ENCODE measurements at places on chromosomes 1 and 21. TPM values are rescaled to one million over a fixed set of nuclear protein-coding genes. Genes with fewer than 3 reads are reported as not detected.

Gene LPAR3
- polyA plus RNA-seq = not detected

Gene SPRR2E
- not detected for polyA plus RNA-seq

Gene IFI44
- 1.3 TPM for polyA plus RNA-seq

Gene SYNC
- 60.5 TPM for polyA plus RNA-seq

Gene DRAM2
- 66.8 TPM for polyA plus RNA-seq

GRCh38 chr1:21673277-21673780 lies 4.2 kb upstream of the RAP1GAP start:
- peak; percentile 71 for DNase-seq

DNA sequence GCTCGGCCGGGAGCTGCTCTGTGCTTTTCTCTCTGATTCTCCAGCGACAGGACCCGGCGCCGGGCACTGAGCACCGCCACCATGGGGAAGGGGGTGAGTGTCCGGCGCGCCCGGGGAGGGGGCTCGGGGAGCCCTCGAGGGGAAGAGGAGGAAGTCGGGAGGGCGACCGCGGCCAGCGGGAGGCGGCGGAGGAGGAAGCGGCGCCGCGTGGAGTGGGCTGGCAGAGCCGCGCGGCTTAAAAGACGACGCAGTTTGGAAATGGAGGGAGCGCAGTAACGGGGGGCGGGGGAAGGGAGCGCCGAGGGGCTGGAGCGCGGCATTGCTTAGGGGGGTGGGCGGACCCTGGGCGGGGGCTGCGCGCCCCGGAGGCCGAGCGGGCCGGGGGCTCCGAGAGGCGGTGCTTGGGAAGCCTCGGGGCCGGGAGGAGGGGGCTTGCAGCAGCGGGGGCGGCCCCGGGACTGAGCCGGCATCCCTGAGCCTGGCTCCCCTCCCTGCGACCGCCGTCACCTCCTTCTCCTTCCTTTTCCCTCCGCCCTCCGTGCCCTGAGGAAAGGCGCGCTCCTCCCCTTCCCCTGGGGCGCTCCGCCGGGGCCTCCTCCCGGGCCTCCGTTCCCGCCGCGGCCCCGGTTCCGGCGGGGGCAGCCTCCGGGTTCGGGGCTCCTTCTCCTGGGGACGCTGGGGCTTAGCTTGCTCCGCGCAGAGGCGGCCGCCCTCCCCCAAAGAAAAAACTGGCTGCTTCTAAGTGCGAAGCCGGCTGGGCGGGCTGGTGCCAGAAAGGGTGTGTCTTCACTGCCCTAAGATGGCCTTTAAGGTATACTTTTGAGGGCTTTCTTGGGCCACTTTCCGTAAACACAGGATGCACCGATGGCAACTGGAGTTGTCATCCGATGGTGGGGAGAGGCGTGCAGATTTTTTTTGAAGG lies 648 bp downstream of the ATP1A1 start:
- peak; percentile 81 for DNase-seq

DNA sequence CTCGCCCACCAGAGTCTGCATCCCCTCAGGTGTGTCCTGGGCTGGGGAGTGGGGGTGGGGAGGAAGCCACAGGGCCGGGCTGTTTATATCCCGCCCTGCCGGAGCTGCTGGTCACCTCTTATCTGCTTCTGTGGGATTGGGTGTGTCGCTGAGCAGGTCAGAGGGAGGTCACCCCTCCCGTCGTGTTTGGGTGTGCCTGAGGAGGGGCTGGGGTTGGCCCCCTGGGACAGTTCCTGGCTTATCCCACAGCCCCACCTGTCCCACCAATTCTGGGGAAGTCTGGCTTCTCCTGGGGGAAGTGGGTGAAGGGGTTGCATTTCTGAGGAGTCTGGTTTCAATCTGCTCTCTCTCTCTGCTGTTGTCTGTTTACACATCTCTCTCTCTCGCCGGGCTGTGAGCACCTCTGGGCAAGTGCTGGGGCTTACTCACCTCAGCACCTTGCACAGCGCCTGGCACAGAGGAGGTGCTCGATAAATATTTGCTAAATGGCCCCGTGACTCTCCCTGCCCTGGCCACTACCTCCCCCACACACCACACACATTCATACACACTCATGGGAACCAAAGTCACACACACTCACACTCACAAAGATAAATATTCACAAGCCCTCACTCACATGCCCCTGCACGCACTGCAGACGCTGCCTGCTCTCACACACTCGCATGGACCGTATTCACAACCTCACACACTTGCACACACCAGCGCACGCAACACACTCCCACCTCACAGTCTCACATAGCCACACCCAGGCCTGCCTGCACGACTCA lies 8.3 kb downstream of the ELF3 start:
- DNase-seq = no peak

DNA sequence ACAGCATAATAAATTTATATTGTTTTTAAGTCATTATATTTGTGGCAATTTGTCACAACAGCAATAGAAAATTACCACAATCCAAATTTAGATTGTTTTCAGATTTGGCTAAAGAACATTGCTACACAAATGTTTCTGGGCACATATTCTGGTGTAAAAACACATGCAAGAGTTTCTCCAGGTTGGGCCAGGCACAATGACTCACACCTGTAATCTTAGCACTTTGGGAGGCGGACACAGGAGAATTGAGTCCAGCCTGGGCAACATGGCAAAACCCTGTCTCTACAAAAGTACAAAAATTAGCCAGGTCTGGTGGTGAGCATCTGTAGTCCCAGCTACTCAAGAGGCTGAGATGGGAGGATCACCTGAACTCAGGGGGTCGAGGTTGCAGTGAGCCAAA lies 8.4 kb downstream of the ERO1B start:
- no peak for DNase-seq

DNA sequence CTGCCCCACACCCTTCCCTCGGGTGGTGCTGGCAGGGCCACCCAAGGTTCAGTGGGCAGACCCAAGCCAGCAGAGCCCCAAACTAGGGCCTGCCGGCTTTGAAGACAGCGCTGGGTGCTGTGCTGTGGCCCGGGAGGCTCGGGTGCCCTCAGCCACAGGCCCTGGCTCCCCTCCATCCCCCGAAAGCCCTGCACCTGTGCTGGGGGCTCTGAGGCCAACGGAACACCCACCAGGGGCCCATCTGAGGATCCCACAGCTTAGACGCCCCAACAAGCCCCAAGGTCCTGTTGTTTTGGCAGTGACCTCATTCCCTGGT lies 8.6 kb downstream of the ITGB2 start:
- no peak for DNase-seq

DNA sequence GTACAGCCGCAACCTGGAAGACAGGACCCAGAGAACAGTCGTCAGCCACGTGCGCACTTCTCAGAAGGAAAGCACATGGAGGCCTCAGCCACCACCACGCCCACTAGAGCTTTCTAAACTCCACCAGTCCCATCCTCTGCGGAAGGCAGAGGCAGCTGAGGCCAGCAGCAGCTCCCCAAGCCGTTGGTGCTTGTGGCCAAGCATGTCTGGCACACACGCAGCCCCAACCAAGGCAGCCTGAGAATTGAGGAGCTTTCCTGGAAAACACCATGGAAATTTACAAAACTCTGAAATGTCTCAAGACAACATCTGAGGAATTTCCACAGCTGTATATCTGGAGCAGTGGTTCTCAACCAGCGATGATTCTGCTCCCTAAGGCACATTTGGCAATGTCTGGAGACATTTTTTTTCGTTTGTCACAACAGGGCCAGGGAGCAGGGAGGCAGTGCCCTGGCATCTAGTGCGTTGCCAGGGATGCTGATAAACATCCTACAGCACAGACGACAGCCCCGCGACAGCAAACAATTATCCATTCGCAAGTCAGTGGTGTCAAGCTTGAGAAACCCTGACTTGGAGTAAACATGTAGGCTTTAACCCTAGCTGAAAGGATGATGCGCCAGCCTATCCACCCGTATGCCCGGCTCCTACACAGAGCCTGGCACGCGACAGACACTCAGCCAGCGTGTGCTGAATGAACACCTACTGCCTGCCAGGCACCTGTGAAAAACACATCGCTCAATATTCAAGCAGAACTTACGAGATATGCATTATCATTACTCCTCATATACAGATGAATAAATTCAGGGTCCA lies 24.7 kb downstream of the NPHP4 start:
- DNase-seq = no peak

DNA sequence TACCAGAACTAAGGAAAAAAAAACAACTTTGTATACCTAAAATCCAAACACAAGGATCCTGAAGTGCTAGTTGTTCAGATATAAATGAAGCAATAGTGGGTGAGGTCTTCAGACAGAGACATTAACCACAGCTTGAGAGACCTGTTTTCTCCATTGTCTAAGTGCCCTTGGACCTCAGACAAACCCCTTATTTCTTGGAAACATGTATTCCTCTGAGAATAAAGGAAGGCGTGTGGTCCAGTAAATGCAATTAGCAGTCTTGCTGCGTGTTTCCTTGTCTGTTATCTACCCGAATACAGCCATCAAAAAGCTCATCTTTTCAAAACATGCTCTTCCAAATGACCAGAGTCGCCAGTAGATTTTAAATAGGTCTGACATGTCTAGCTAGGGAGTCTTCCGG lies 291.1 kb upstream of the NFIA start:
- no peak for DNase-seq

DNA sequence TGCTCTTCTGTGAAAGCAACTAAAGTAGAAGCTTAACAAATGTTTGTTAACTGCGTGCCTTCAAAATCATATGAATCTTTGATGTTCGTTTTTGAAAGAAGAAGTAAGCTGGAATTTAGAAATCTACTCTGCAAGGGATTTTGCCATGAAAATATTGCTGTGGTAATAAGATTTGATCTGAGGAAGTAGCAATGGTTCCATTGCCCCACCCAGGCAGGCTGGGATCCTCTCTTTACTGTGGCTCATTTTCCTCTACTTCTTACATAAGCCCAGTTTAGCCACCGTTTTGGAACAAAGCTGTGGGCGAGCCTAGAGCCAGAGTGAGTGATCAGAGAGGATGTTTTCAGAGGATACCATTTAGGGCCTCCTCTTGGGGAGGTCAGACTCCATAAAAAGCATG lies 20.3 kb upstream of the PTGFRN start:
- DNase-seq = no peak

- peak; percentile 85 for DNase-seq
Measured at GRCh38 chr1:31750858-31751510, 13.2 kb downstream of the ADGRB2 start.

DNA sequence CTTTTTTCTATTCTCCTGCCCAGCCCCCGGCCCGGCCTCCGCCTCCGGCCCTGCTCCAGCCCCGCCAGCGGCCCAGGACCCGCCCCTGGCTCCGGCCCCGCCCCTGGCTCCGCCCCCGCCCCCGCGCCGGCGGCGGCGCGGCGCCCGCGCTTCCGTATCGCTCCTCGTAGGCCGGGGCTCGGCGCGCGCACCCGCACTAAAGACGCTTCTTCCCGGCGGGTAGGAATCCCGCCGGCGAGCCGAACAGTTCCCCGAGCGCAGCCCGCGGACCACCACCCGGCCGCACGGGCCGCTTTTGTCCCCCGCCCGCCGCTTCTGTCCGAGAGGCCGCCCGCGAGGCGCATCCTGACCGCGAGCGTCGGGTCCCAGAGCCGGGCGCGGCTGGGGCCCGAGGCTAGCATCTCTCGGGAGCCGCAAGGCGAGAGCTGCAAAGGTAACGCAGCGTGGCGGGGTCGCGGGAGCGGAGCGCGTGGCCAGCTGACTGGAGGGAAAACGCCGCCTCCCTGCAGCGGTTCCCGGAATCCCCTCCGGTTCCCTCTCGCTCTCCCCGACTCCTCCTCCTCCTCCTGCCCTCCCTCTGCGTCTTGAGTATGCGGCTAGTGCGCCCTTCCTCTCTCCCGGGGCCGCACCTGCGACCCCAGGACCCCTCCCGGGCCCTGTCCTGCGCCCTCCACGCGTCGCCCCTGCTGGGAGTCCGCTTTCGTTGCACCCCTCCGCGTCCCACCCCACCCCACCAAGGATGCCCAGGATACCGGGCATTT lies at the start of gene IFNAR2:
TSS of gene IFNAR2 (plus strand) at position 155 of the 761 bp plus-strand sequence. CDS start 11,985 bp downstream, outside the sequence.
- peak; percentile 83 for DNase-seq
